ENCODE measurements at places on chromosomes 6 and 20.
A peak's percentile ranks its signal among the peaks of the same experiment; 100 is the strongest.

DNA sequence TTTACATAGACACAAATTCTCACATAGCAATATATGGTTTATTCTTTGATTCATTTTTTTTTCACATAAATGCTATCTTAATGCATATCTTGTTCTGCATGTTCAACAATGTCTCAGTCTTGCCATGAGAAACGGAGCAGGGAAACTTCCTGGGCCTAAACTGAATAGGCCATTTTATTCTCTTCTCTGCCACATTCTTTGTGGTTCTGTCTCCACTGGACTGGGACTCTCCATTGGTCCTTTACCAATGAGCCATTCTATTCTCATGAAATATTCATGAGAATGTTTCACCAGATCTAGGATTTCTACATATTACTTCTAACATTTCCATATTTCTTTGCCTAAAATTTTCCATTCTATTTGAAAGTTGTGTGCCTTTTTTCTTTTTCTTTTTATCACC, 42.8 kb downstream of the LAMA2 start:
- DNase-seq, result no peak

DNA sequence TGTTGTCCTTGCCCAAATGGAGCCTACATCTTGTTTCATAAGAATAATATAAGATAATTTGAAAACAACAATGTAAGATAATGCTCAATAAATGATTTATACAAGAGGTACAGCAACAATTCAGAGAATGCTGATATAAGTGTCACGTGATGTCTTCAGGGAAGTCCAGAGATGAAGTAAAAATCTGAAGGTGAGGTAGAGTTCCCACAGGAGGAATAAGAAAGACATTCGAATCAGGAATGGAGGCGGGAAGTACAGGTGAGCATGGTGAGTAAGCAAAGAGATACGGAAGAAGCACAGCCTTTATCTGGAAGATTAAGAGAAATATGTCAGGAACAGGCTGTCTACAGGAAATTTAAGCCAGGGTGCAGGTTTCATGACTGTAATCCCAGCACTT, 165.9 kb upstream of the MARCKS start:
- no peak for DNase-seq

DNA sequence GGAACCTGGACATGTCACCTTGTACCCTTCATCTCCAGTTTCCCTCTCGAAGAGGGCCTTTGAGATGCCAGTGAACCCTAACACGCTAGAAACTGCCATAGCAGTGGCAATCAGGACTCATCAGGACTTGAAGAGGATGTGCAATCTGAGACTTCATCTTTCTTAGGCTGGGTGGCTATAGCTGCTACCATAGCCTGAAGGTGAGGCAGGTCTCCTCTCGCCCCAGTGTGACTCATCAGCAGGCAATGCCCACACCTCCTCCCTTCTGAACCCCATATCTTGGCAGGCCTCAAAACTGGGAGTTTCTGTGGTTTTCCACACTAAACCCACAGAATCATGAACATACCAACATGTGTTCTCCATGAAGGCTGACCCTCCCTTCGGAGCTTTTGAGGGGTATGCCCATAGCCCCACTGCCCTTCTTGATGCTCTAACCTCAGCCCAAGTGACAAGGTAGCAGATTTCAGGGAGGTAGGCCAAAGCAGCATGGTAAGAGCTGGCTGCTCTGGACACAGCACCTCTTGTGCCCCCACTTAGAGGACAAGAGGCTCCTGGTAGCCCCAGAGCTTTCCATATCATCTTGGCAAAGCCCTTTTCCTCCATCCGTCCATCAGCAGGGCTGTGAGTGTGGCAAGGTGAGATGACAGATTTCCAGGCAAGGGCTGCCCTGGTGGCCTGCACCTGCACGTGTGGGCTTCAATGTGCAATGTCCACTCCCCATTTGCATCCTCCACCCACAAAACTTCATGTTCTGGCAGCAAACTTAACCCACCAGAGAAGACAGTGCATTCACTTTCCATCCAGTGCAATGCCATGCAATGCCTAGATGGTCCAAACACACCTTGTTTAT, 2.6 kb downstream of the BLCAP start:
- no peak for DNase-seq

DNA sequence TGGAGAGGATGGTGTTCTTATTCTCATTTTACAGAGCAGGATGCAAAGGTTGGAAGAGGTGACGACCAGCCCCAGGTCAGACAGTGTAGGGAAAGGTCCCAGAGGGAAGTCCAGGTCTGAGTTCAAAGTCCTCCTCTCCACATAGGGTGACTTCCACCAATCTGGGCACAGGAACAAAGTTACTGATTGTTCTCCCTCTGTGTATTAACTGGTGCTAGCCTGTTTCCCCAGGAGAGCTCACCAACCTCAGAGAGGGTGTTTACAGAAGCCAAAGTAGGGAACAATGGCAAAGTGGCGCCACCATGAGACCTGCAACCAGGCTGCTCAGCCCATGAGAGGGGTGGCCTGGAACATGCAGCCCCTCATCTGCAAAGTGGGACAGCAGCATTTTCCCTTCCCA, 16.8 kb upstream of the SIRPB1 start:
- DNase-seq, result no peak

GRCh38 chr6:131574686-131575085, 1.7 kb downstream of the ARG1 start:
- DNase-seq, result no peak

DNA sequence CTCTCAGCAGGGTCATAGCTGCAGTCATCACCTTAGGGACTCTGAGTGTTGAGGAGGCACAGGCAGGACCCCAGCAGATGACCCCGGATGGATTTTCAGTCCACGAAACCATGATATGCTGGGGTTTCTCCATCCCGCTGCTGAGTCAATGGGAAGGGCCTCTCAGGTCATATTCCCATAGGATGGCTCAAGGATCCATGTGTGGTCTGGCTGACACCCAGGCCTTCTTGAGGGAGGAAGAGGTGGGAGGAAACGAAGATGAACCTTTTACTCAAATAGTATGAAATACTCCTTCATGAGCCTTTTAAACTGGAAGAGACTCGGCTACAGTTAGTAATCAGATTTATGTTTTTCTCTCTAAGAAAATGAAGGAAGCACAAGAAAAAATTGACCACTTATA, 10.3 kb upstream of the RALY start:
- DNase-seq, result no peak

GRCh38 chr20:1998715-1999114, 4.9 kb upstream of the PDYN start:
- DNase-seq, result no peak

DNA sequence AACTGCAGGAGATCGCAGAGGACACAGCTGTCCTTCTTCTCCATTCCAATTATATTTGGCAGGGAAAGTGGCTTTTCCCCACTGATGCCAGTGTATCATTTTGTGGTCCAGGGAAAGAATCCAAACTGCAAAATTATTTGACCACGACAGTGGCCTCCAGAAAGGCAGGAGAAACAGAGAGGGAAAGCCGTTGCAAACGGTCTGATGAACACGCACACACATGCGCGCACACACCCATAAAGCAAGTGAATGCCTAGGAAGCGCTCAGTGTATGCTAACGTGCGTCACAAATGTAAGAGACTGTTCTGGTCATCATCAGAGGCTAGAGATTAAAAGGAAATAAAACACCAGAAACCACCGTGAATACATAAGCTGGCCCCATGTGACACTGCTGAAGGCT, 54.0 kb downstream of the NPEPL1 start:
- DNase-seq, result peak; percentile 51

DNA sequence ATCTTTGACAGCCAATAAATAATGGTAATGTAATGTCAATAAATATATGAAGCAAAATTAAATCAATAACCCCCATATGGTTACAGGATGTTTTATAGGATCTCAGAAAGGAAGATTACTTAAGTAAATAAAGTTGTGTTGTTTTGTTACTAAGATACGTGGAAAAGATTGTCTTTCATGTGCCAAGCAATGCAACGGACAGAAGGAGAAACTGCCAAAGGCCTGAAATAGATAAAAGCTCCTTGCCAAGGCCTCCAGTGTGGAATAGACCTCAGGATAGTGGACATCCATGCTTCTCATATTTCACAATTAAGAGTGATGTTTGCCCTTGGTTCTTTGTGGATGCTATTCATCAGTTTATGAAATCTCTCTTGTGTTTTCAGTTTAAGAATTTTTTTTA, 16.4 kb upstream of the FNDC1 start:
- no peak for DNase-seq

GRCh38 chr20:12695937-12696336, 312.8 kb upstream of the SPTLC3 start:
- DNase-seq, result no peak

DNA sequence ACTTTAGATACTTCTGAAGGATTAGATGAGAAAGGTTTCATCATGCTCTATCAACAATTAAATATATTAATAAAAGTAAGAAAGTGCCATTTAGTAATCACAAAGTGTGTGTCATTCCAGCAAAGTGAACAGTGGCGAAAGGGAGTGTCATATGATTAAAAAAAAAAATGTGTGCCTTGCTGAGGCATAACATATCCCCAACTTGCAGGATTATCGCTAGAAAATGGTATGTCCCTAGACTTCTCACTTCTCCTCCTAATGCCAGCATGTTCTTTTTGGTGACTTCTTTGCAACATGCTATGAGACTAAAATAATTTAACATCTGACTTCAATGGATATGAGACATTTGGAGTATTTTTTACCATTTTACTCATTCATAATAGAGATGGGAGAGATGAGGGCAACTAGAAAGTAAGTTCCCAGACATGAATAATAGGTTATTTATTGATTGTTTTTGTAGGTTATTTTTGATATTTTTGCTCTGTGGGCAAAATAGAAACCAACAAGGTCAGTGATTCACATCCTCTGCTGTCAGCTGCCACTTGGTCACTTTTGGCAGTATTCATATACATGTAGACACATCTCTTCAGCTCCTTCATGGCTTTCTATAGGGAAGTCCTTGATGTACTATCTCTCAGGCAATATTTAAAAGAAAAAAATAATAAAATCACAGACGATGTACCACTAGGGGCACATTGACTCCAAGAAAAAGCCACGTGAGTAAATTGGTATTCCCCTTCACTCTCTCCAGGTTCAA, 370.1 kb downstream of the BMP2 start:
- no peak for DNase-seq

DNA sequence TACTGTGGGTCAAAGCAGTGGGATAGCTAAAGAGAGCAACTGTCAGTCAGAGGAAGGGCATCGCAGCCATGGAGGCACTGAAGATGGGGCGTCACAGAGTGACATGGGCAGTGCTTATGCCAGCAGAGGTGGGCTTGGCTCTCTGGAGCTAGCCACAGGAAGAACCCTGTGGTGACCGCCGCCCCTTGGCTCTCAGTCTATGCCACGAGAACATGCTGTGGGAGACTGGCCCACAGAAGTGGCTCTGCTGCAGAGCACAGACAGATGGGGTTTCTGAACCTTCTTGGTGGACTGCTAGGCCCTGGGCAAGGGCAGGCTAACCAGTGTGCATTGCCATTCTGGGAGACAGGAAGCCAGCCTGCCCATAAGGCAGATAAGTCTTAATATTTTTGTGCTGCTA, 290.0 kb upstream of the SUPT3H start:
- no peak for DNase-seq

- no peak for DNase-seq
Measured at GRCh38 chr6:136007345-136007744, 155.8 kb downstream of the PDE7B start.

GRCh38 chr20:34642009-34642408, 34.9 kb downstream of the PIGU start:
- DNase-seq, result no peak

- no peak for DNase-seq
Measured at GRCh38 chr6:111011360-111012142, 29.7 kb downstream of the RPF2 start.

DNA sequence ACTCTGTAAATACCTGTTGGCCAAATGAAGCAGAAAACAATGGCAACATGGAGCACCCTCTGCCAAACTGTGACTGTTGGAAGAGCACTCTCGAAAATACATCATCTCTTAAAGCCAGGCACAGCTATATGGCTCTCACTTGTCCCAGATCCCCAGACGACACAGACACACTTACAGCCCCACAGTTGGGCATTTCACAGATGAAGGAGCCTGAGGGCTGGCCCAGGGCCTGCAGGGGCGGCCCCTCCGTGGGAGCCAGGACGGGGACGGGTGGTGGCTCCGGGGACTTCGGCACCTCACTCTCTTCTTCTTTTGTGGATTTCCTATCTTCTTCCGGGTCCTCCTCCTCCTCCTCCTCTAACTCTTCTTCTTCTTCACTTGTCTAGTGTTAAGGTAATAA, 18.4 kb upstream of the MRPS10 start:
- DNase-seq, result no peak

- no peak for DNase-seq
Measured at GRCh38 chr6:24569811-24570210, 75.0 kb downstream of the ALDH5A1 start.

- DNase-seq, result no peak
Measured at GRCh38 chr6:132132924-132133639, 181.9 kb upstream of the CCN2 start.

- DNase-seq, result no peak
Measured at GRCh38 chr6:66418906-66419305, 711.9 kb upstream of the EYS start.

GRCh38 chr6:44381739-44382138, 5.8 kb upstream of the CDC5L start:
- no peak for DNase-seq

DNA sequence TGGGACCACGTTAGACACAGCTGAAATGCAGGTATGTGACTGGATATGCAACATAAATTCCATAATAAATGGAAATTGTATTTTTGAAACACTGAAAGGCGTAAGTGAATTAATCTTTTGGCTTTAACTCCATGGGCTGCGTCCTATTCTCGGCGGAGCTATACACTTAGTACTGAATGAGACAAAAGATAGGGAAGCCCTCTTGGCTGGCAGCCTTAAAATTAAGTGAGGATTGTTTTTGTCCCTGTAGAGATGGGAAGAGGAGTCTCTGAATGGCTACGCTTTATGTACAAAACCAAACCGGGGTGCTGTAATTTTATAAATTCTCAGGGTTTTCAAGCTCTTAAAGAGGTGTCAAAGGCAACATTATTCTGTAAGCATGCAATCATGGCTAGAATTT, 429.8 kb downstream of the QKI start:
- no peak for DNase-seq

DNA sequence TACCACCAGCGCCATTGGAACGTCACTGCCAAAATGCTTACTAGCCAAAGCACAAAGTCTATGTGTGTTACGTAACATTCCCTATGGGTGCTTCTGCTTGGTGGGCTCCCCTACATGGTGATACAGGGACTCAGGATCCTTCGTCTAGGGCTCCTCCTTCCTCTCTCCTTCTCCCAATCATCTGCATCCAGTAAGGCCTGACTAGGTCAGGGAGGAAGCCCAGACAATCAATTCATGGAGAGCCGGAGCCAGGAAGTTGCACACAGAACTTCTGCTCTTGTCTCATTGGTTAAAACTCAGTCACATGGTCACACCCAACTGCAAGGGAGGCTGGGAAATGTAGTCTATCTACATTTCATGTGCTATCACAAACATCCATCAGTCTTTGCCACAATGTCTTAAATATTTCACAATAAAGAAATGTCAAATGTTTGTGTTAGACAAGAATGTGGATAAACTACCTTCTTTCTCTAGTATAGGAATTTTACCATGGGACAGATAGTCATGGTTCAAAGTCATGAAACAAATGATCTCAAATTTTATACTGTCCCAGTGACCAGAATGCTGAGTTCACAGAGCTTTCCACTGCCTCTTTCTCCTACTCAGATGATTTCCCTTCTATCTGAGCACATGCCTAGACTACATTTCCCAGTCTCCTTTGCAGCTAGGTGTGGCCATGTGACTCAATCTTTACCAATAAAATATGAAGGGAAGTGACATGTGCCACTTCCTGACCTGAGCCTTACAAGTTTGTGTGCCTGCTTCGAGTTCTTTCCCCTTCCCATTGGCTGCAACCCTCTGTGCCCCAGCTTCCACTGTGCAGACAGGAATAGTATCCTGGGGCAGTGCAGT, 9.3 kb upstream of the KCNK15 start:
- DNase-seq, result no peak
